ENCODE measurements at places on chromosomes 3 and 15.

GRCh38 chr15:90930861-90931574, 1.3 kb downstream of the HDDC3 start:
- H3K27ac ChIP-seq = peak overlapping the region; percentile 100
- H3K27me3 ChIP-seq = no peaks in the 10 kb centered on the region
- no peak for DNase-seq
- peaks cover 7% of the 10 kb centered on the region for H3K36me3 ChIP-seq
- peak overlapping the region; percentile 98 for H3K4me3 ChIP-seq

- H3K27ac ChIP-seq = peak overlapping the region; percentile 61
- peaks cover 5% of the 10 kb centered on the region for H3K27me3 ChIP-seq
- H3K4me3 ChIP-seq = no peak overlapping the region
- no peaks in the 10 kb centered on the region for H3K36me3 ChIP-seq
- peaks cover 14% of the 10 kb centered on the region for H3K4me1 ChIP-seq
These were observed 25.9 kb downstream of the WNT7A start for GRCh38 chr3:13853978-13854296.

- no peak overlapping the region for H3K4me3 ChIP-seq
- peaks cover 21% of the 10 kb centered on the region for H3K36me3 ChIP-seq
These were observed 5.6 kb downstream of the GSK3B start for GRCh38 chr3:120088622-120089021.

DNA sequence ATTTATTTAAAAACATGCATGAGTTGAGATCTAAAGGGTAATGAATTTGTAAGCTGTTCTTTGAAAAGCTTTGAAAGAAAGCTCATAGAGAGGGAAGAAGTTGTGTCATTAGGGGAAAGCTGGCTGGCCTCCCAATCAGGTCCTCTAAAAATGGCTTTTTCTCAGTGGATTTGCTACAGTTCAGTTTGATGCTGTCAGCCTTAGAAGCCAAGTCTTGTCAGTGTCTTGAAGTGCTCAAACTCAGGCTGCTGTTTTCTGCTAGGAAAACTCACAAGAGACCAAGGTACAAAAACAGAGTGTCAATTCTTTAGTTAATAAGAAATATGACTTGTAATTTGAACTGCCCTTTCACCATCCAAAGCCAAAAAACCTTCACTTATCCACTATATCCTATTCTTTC, 243.8 kb downstream of the OTOL1 start:
- no peak overlapping the region for H3K4me3 ChIP-seq
- no peaks in the 10 kb centered on the region for H3K27me3 ChIP-seq
- no peak for DNase-seq
- no peak overlapping the region for H3K27ac ChIP-seq
- no peaks in the 10 kb centered on the region for H3K36me3 ChIP-seq
- H3K4me1 ChIP-seq = no peaks in the 10 kb centered on the region

- H3K4me1 ChIP-seq = no peaks in the 10 kb centered on the region
- no peak overlapping the region for H3K27ac ChIP-seq
- no peak overlapping the region for H3K4me3 ChIP-seq
These were observed 418.3 kb downstream of the OTOL1 start for GRCh38 chr3:161914703-161915417.

- H3K27ac ChIP-seq = no peak overlapping the region
- DNase-seq = no peak
- no peak overlapping the region for H3K4me3 ChIP-seq
- peaks cover 9% of the 10 kb centered on the region for H3K27me3 ChIP-seq
- H3K36me3 ChIP-seq = no peaks in the 10 kb centered on the region
- no peaks in the 10 kb centered on the region for H3K4me1 ChIP-seq
These were observed 431.3 kb upstream of the MDFIC2 start for GRCh38 chr3:70743754-70744153.

DNA sequence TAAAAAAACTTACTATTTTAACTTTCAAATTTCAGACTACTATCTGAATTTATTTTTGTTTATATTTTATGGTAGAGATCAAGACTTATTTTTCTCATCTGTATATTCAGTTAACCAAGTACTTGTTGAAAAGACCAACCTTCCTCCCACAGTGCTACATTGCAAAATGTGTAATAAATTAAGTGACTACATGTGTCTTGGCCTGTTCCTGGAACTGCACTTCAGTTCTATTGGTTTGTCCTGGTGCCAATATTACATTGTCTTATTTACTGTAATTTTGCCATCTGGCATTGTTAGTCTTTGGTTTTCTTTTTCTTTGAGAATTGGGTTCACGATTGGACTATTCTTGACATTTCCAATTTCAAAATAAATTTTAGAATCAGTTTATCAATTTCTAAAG, 138.4 kb upstream of the KCNMB2 start:
- H3K4me3 ChIP-seq = no peak overlapping the region
- no peaks in the 10 kb centered on the region for H3K36me3 ChIP-seq
- H3K27ac ChIP-seq = no peak overlapping the region
- peaks cover 8% of the 10 kb centered on the region for H3K27me3 ChIP-seq
- no peaks in the 10 kb centered on the region for H3K4me1 ChIP-seq

DNA sequence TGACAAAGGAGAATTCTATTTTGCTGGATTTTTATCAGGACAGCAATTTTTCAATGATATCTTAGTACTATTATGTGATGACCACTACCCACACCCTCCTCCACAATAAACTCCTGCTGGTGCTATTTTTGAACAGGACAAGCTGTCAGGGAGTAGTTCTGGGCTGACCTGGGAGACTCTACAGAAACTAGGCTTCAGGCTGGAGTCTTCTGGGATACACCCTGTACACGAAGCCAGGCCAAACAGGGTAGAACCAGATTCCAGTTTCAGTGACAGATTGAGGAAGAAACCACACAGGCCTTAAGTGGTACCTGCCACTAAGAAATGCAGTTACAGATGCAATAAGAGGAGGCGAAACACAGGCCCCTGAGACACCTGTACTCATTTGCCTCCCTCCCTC, 12.8 kb downstream of the NMNAT3 start:
- no peak for DNase-seq
- no peak overlapping the region for H3K4me3 ChIP-seq
- H3K36me3 ChIP-seq = no peaks in the 10 kb centered on the region
- H3K27ac ChIP-seq = no peak overlapping the region

DNA sequence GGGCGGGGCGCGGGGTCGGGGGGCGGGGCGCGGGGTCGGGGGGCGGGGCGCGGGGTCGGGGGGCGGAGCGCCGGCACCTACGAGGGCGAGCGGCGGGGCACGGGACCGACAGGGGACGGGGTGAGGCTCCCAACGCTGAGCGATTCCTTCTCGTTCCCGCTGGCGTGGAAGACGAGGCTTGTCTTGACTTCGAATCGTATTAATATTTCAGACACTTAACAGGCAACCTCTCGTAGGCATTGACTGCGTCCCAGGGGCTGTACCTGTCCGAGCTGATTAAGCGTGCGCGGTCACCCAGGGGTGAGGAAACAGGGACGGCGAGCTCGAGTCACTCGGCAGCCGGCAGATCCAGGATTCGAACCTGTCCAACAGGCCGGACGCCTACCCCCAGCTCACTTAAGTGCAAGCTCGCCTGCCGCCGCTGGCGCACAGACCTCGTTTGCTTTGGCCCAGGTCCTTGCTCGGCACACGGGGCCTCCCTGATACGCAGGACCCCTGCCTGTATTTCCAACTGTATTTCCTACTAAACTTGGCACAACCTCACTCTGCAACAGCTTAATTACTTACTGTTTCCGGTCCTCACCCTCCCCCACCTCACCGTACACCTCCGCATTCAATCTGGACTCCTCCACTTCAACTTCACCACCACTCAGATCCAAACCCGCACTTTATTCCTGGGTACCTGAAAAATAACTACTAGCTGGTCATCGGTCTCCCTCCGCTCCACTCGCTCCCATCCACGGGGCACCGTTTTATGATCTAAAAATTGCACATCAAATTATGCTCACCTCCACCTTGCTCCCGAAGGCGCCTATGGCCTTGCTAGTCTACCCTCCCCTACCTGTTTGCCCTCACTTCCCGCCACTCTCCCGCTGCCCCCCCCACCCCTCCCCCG, 722 bp upstream of the ZXDC start:
- peak overlapping the region; percentile 86 for H3K27ac ChIP-seq
- peak overlapping the region; percentile 68 for H3K4me3 ChIP-seq
- no peak for DNase-seq
- H3K36me3 ChIP-seq = peaks cover 22% of the 10 kb centered on the region

- H3K4me3 ChIP-seq = peak overlapping the region; percentile 80
- H3K27me3 ChIP-seq = peaks cover 8% of the 10 kb centered on the region
- H3K27ac ChIP-seq = peak overlapping the region; percentile 88
- DNase-seq = no peak
- peaks cover 12% of the 10 kb centered on the region for H3K36me3 ChIP-seq
These were observed 929 bp upstream of the MTMR10 start for GRCh38 chr15:30992249-30992864.

- no peaks in the 10 kb centered on the region for H3K27me3 ChIP-seq
- no peak overlapping the region for H3K27ac ChIP-seq
- no peaks in the 10 kb centered on the region for H3K4me1 ChIP-seq
- DNase-seq = no peak
These were observed 494.2 kb upstream of the AGTR1 start for GRCh38 chr3:148203297-148204010.

DNA sequence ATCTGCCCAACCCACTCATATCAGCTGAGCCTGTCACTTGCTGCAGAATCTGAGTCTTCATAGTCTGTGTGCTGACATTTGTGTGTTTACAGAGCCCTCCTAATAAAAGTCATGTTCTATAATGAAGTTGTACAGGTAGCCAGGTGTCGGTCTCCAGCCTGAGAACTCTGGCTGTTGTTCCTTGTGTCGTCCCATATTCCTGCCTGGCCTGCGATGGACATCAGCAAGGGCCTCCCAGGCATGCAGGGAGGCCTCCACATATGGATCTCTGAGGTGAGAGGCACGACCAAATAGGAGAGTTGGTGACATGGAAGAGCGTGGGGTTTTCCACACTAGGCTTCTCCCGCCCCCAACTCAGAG, 2.9 kb downstream of the VILL start:
- H3K36me3 ChIP-seq = peaks cover 25% of the 10 kb centered on the region
- no peak for DNase-seq
- peak overlapping the region; percentile 90 for H3K4me3 ChIP-seq
- H3K27me3 ChIP-seq = no peaks in the 10 kb centered on the region
- peaks cover 51% of the 10 kb centered on the region for H3K4me1 ChIP-seq
- peak overlapping the region; percentile 95 for H3K27ac ChIP-seq

DNA sequence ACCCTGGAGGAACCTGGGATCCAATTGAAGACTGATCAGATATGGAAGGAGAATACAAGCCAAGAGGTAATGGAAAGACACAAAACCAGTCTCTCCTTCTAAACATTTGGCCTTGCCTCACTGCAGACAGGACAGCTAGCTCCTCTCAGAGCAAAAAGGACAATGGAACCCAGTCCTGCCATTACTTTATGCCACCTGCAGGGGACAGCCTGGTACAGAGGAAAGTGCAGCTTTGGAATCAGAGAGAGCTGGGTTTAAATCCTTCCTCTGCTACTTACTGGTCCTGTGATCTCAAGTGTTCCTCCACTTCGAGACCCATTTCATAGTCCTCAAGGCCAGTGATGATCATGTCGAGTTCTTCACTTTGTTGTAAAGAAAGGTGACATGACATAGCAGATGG, 159.4 kb upstream of the SMAD3 start:
- H3K27me3 ChIP-seq = peaks cover 6% of the 10 kb centered on the region
- no peak for DNase-seq
- no peaks in the 10 kb centered on the region for H3K36me3 ChIP-seq
- peaks cover 35% of the 10 kb centered on the region for H3K4me1 ChIP-seq

DNA sequence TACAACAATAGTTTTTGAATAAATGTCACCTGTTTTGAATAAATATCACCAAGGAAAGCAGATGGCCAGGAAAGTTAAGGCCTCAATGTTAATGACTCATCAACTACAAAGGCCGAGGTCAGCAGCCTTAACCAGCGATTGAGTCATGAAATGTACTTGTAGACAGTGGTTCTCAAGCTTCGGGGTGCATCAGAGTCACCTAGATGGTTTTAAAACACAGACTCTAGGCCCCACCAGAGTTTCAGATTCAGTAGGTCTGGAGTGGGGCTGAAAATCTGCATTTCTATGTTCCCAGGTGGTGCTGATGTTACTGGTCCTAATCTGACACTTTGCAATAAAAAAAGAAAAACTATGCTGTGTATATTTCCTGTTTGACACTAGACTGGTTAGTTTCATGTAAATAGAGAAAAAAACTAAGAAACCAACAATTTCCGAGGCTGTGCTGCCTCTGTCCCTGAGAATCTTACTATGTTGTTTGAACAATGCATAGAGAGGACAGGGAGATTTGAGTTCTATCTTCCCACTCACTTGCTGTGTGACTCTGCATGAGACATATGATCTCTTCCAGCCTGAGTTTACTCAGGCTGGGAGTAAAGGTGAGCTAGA, 9.8 kb downstream of the RAB27A start:
- peak overlapping the region; percentile 94 for H3K27ac ChIP-seq
- H3K4me3 ChIP-seq = peak overlapping the region; percentile 52
- DNase-seq = peak; percentile 53
- peaks cover 34% of the 10 kb centered on the region for H3K36me3 ChIP-seq
- no peaks in the 10 kb centered on the region for H3K27me3 ChIP-seq

DNA sequence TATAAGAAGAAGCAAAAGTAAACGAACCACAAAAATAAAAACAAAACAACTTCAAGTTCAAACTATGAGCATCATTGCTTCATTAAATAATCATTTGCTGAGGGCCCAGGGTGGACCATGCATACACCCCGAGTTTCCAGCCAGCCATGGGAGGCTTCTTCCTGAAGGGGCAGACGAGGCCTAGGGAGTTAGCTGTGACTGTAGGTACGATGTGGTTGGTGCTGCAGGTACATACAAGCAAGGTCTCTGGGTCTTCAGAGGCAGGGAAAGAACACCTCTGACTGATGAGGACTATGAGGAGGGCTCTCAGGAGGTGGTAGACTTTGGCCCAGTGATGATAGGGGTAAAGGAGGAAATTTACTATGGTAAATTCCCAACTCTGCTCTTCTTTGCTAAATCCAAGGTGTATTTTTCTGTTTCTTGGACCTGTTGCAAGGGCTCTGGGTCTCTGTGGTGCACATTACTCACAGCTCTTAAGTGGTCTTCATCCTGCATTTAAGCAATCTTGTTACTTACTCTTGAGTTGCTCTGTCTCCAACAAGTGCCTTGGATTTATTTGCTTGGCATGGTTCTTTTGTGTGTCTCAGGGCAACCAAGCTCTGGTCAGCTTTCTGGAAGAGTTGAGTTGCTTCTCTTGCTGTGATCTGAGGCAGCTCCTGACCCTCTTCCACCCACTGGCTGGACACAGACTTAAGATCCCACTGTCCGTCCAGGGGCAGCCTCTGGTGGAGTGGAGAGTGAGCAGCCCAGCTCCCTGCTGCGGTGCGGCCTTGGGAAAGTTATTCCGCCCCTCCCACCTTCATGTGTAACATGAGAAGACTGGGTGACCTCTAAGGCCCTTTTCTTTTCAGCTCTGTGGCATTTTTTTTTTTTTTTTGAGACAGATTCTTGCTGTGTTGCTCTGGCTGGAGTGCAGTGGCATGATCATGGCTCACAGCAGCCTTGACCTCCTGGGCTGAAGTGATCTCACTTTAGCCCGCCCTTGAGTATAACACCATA, 56.1 kb upstream of the KIF23 start:
- no peak overlapping the region for H3K27ac ChIP-seq
- no peak overlapping the region for H3K4me3 ChIP-seq
- DNase-seq = no peak
- H3K4me1 ChIP-seq = no peaks in the 10 kb centered on the region

DNA sequence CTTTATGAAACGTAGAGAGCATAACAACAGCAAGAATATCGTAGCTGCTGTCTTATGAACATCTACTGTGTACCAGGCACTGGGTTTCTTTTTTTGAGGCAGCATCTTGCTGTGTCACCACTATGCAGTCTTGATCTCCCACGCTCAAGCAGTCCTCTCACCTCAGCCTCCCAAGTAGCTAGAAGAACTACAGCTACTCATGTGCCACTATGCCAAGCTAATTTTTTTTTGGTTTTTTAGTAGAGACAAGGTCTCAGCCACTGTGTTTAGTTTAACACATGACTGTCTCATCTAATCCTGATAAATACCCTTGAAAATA, 129.9 kb downstream of the VGLL4 start:
- H3K4me3 ChIP-seq = no peak overlapping the region
- no peaks in the 10 kb centered on the region for H3K27me3 ChIP-seq
- H3K4me1 ChIP-seq = peaks cover 18% of the 10 kb centered on the region
